Motor neuron (in vitro differentiated cells): ENCODE measurements at places on chromosomes 2 and 18.

DNA sequence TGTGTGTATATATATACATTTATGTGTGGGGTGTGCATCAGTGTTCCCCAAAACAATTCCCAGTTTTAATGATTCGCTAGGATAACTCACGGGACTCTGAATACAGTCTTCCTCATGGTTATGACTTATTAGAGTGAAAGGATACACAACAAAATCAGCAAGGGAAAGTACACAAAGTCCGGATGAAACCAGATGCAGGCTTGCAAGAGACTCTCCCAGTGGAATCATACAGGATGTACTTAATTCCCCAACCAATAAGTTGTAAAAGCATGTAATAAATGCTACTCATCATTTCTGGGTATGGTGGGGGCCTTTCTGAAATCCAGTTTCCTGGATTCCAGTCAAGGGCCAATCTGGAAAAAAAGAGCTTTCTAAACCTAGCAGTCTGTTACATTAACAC is 654.1 kb upstream of the SYT4 start:
- ATAC-seq: no peak

DNA sequence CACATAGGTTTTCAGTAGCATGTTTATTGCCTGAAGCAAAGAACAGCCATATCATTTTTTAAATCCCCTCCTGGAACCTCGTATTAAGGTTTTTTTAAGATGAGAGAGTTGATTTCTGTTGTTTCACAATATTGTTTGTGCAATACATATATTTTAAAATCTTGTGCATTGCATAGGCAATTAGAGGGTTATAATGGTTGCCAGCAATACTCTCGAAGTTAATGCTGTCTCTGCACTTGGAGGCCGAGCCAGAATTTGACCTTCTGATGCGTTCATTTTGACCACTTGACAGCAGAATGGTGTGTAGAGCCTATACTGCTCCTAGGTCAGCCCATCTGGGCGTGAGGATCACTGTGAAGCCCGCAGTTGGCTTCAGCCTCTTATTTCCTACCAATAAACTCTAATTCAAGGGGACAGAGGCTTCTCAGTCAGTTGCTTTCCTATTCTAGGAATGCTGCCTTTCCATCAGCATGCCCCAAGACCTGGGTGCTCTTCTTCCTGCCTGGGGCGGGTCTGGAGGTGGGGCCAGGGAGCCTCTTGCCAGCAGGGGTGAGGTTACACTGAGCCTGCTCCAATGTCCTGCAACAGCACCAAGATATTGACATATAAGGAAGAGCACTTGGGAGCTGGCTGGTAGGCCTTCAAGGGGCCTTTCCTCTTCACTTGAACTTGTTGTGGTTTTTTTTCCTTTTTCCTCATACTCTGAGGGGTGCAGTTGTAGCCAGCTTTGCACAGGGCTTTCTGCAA is 91.4 kb upstream of the BCL2L11 start:
- peak; percentile 19 for ATAC-seq

GRCh38 chr2:31962757-31963361 is 47.9 kb downstream of the MEMO1 start:
- no peak for ATAC-seq

DNA sequence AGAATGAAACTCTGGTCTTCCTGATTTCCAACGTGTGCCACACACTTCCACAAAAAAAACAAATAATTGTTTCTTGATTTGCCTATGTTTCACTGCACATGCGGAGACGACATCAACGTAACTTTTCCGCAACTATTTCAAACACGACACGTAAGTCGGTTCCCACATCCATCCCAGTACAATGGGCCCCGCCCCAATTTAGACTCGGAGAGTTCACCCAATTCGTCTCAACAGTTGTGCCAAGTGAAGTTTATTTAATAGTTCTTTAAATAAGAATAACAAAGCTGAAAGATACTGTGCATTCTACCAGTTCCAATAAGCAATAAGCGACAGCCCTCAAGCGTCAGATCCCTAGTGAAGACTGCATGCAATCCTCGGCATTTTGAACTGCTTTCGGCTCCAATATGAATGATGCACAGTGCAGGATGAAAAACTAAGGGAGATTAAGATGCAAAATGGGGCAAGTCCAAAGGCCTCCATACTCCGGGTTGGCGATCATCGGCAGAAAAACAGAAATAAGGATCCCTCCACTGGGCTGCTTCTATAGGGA is 664 bp downstream of the CCT4 start:
- peak; percentile 31 for ATAC-seq

GRCh38 chr2:95010126-95010525 is 15.4 kb upstream of the MAL start:
- no peak for ATAC-seq

- ATAC-seq: no peak
Observed at GRCh38 chr2:175744000-175744399, 258.1 kb downstream of the LNPK start.
